ENCODE measurements at places on chromosomes 5 and 9.

GRCh38 chr9:101265261-101265660 is 119.5 kb downstream of the BAAT start:
- DNase-seq, result no peak

DNA sequence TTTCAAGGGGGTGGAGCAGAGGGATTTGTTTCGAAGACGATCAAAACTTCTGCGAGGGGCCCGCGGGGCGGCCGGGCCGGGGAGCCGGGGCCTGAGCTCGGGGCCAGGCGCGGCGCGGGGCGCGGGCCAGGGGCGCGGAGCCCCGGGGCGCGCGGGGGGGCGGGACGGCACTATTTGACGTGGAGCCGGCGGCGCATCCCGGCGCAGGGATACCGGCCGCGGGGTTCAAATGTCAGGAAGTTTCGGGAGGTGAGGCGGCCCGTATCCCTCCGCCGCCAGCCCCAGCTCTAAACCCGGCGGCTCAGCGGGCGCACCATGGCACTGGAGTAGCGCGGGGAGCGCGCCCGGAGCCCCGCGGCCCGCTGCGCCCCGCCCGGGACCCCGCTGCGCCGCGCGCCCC is at the start of gene LMX1B:
Gene LMX1B, plus strand, starts transcription at position 278 of the 400 bp plus-strand sequence. CDS start 522 bp downstream, outside the sequence.
- no peak for DNase-seq

- no peak for DNase-seq
Observed at GRCh38 chr5:158410976-158411375, 552.0 kb upstream of the CLINT1 start.

- DNase-seq, result no peak
Observed at GRCh38 chr5:23506329-23507236, 826 bp upstream of the PRDM9 start.

DNA sequence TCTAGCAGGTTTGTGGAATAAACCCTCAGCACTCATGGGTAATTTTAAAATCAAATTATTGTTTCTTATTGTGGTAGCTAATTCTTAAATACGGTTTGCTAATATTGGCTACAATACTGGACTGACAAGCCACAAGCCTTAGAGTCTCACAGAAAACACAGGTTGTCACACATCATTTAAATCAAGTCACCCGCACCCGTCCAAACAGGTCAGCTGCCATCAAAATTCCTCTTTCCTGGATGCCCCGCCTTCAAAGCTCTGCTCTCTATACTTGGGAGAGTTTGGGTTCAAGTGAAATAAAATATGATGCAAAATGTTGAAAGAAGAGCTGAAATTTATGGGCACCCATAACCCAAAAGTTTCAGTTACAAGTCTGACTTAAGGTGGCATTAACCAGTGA is 12.3 kb upstream of the SUSD1 start:
- no peak for DNase-seq

DNA sequence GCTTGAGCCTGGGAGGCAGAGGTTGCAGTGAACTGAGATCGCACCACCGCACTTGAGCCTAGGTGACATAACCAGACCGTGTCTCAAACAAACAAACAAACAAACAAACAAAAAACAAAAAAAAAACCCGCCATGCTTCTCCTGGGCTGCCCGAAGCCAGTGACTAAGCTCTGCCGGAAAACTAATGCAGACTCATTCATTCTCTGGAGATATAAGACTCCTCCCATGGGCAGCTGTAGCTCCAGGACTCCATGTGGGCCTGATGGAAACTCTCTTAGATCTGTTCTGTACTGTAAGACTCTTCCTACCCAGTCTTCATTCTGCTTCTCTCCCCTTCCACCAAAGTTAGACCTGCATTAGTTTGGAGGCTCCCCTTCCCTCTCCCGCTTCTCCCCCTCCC is 11.1 kb downstream of the GLDC start:
- no peak for DNase-seq

DNA sequence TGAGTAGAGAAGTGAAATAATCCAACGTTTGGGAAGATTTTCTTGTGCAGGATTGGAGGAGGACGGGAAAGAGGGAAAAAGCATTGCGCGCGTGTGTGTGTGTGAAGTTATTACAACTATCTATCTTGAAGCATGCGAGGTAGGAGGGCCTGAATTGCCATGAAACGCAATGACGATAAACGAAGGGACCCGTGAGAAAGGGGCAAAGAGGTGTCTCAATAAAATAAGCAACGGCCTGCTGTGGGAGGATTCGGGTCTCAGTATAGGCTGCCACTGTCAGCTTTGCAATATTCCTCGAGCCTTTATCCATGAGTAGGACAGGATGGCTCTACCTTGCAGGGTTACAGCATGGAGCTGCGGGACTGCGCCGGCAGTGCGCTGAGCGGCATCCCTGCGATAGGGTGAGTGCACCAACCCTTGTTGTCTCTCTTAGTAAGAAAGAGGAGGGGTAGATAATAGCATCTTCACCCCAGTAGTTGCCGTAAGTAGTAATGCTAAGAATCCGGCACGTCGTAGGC is 631 bp upstream of the RCL1 start:
- DNase-seq, result no peak

DNA sequence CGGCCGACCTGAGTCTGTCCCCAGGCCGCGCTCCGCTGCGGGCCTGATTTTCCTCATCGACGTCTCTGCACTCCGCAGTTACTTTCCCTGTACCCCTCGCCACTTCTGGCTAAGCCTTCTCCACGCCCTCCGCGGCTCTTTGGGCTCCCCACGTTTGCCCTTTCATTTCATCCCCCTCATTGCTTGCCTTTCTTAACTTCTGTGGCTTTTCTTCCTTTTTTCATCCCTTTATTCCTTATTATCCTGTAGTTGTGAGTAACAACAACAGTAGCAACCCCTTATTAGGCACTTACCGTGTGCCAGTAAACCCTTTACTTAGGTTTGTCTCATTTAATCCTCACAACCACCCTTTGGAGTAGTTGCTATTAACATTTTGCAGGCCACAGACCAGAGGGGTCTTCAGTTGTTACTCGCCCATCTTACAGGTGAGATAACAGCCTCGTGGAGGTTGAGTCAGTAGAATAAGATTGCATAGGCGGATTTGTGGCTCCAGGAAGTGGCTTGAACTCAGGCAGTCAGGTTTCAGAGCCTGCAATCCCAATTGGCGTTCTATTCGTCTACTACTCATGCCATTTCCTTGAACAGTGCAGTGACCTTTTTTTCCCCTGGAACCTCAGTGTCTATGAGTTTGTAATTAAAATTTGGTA is 724 bp downstream of the TCERG1 start:
- DNase-seq, result no peak

- no peak for DNase-seq
Observed at GRCh38 chr9:95373069-95373681, 55.7 kb upstream of the FANCC start.

DNA sequence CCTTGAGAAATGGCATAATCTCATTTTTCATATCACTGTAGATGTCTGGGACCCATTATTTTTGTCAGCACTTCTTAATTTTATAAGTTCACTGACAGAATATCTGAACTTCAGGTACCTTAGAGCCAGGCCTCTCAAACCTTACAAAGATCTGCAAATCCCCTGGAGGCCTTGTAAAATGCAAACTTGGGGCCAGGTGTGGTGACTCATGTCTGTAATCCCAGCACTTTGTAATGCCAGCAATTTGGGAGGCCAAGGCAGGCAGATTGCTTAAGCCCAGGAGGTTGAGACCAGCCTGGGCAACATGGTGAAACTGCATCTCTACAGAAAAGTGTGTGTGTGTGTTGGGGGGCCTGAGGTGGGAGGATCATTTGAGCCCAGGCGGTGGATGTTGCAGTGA is 30.8 kb downstream of the RASGRF2 start:
- no peak for DNase-seq

GRCh38 chr9:97525451-97525850 is 24.0 kb downstream of the TMOD1 start:
- no peak for DNase-seq

GRCh38 chr5:164002214-164002613 is 496.8 kb downstream of the MAT2B start:
- no peak for DNase-seq

GRCh38 chr5:82403724-82404123 is 125.6 kb upstream of the RPS23 start:
- DNase-seq, result no peak

GRCh38 chr9:21265421-21266189 is 25.8 kb upstream of the IFNA14 start:
- DNase-seq, result no peak

DNA sequence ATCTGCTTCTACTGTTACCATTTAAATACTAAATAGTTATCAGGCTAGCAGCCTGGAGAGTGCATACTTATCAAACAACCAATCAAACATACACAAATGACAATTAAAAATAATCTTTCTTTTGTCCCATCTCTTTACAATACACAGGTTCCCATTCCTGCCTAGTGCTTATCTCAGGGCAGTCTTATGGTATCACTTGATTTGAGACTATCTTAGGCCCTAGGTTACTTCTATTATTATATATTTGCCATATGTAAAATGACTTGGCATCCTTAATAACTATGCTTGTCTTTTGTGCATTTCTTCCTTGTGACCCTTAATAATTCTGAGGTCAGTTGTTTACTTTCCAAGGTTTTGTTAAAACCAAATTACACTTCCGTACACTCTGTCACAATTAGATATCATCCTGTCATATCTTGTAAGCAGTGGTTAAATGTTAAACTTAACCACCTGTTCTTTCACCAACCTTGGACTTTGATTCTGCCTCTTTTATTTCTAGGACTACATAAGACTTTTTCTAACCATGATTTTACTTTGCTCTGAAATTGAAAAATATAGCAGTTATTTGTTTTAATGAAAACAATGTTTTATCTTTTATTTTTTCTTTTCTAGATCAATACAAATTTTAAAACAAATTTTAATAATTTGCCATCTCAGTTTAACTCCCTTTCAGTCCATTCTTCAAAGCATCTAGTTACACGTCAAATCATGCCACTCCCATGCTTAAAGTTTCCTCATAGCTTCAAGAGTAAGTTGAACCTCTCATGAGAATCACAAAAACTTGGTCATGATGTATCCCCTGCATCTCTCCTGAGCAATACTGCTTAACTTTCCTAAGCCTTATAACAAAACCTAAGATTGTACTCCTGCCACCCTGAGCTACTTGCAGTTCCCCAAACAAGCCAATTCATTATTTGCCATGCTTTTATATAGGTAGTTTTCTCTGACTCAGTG is 281.3 kb downstream of the HCN1 start:
- no peak for DNase-seq

DNA sequence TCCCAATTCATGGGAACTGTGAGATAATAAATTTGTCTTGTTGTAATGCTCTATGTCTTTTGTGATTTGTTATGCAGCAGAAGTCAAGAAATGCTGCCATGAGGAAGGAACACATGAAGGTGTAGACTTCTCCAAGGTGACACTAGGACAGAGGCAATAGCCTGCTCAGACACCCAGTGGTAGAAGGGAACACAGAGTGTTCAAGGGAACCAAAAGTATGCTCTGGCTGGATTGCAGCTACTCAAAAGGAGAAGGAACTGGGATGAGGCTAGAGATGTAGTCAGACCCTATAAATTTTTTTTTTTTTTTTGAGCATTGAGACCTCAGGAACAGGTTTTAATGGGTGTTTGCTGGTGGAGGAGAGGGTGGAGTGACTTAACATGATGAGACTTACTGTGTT is 232.5 kb downstream of the PARP8 start:
- no peak for DNase-seq

- DNase-seq, result no peak
Observed at GRCh38 chr5:1009359-1010180, 968 bp downstream of the NKD2 start.

DNA sequence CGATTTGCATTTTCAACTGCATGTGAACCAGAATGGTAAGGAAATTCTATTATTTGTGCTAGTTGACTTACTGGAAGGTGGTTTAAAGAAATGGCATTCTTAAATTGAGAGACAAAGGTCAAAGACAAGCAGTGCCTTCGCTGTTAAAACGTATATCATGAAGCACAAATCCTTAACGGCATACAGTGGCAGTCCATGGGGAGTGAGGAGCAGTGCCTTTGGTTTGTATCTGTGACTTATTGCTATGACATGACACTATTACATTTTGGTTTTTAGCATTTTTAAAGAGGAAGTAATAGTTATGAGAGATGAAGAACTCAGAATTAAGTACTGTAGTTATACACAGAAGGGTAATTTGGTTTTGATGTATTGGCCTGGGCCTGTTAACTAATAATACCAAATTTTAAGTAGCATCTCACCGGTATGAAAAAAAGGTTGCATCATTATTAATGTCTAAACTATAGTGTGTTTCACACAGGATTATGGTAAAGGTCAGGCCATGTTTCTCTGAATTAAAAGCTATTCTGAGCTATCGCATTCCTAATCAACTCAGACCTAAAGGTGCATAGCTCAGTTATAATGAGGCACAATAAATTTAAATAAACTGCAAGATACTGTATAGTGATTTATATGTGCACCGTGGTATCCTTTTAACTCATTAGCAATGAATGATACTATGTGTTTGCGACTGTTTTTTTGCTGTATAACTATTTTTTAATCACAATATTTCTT is 339.8 kb upstream of the ARRDC3 start:
- DNase-seq, result no peak

GRCh38 chr5:159838551-159839222 is 77.6 kb upstream of the ADRA1B start:
- DNase-seq, result no peak

GRCh38 chr5:80761176-80761575 is 106.4 kb upstream of the DHFR start:
- no peak for DNase-seq

GRCh38 chr5:88778736-88779135 is 104.2 kb downstream of the MEF2C start:
- no peak for DNase-seq

- DNase-seq, result no peak
Observed at GRCh38 chr5:6885581-6885980, 172.3 kb downstream of the TENT4A start.

- DNase-seq, result no peak
Observed at GRCh38 chr5:129246088-129246487, 151.5 kb downstream of the ISOC1 start.

- DNase-seq, result no peak
Observed at GRCh38 chr5:83937837-83938236, 217.2 kb upstream of the HAPLN1 start.

GRCh38 chr5:164360589-164360988 is 855.2 kb downstream of the MAT2B start:
- DNase-seq, result no peak

GRCh38 chr9:121573717-121574485 is 74.3 kb upstream of the GGTA1 start:
- no peak for DNase-seq

DNA sequence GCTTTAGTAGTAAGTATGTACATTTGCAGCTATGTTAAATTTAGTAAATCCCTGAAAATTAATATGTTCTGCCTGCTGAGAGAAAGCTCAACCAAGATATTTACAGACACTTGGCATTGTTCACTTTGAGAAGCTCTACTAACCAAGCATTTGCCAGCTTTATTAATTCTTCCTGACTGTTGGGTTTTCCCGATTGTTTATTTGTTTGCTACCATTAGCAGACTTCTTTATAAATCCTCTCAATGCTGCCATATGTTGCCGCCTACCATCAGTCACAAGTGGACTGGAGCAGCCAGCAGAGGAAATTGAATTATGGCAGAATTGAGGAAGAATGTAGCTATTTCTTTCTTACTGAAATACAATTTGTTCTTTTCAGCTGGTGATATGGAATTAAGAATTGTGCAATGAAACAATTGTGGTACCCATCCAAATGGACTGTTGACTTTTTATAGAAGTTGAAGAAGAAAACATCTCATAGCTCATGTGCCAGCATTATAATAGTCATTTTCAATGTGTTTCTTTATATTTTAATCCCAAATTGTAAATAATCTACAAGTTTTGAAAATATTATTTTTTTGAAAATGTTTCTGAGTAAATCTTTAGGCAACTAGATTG is 588.7 kb upstream of the CDH6 start:
- DNase-seq, result no peak
